Omental fat pad (tissue), 4 donors: ENCODE measurements at places on chromosomes 7 and 10. TPM values are rescaled to one million over a fixed set of nuclear protein-coding genes. Genes with fewer than 3 reads are reported as not detected.

ATOH7 gene
- not detected for total RNA-seq

CD36 gene
- total RNA-seq, result 2,312 TPM

KCNH2 gene
- total RNA-seq, result 0.12 TPM

CADPS2 gene
- total RNA-seq, result 15.3 TPM

LRRC18 gene
- total RNA-seq, result not detected

DNA sequence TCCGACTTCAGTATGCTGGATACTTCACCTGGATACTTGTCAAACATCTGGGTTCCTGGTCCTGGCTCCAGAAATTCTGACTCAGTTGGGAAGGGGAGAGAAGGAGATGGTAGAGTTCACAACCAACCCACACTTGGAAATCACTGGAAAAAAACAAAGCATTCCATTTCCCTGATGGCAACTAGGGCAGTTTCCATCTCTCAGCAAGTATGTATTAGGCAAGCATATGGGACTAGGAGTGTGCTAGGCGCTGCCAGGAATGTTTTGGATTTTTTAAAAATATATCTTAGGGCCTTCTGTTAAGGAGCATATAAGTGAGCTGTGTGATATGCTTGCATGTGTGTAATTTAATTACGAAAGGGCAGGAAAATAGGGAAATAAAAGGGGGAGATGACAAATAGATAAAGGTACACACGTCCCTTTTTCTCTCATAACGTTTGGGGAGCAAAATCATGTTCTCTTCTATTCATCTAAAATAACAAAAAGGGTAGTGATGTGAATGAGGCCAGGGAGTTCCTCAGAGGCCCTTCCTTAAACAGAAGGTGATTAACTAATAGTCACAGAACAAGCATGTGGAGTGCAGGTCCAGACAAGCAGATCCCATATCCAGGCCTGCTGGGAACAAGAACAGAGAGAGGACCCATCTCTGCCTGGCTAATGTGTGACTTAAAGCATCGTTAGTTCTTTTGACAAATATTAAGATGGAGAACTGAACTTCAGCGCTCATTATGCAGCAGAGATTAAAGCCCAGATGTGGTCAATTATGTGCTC, 64.5 kb upstream of the NFE2L3 start:
- DNase-seq, result no peak

- no peak for DNase-seq
These were observed 173.6 kb downstream of the ARHGAP12 start for GRCh38 chr10:31754803-31755624.

DNA sequence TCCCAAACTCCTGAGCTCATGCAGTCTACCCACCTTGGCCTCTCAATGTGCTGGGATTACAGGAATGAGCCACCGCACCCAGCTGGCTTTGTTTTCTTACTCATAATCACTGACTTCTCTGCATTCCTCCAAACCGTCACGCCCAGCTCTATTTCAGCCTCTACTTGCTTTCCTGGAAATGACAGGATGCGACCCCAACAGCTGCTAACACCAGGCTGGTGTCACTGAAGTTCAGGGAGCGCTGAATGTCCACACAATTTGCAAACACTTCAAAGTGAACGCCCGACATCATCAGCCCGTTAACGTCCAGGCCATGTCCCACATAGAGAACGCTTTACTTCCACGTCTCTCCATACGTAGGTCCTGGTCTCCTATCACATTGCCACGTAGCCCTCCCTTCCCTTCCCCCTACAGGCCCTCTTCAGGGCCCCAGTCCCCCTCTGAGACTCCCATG, 12.8 kb upstream of the PROSER2 start:
- no peak for DNase-seq

GRCh38 chr10:132096223-132096622, 30.5 kb downstream of the JAKMIP3 start:
- DNase-seq, result no peak

DNA sequence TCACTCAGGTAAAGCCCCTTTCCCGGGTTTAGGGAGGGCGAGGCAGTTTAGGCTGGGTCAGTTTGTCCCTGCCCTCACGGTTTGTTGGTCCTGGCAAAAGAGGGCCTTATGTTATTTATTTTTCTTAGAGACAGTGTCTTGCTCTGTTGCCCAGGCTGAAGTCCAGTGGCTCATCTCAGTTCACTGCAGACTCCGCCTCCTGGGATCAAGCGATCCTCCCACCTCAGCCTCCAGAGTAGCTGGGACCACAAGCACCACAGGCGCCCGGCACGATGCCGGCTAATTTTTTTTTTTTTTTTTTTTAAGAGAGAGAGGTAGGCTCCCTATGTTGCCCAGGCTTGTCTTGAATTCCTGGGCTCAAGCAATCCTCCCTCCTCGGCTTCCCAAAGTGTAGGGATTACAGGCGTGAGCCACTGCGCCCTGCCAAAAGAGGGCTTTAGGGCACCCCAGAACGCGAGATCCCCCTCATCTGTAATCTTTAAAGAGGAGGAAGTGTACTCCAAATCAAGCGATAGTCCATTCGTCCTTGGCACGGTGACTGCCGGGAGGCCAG, 626 bp upstream of the BMS1 start:
- DNase-seq, result no peak

DNA sequence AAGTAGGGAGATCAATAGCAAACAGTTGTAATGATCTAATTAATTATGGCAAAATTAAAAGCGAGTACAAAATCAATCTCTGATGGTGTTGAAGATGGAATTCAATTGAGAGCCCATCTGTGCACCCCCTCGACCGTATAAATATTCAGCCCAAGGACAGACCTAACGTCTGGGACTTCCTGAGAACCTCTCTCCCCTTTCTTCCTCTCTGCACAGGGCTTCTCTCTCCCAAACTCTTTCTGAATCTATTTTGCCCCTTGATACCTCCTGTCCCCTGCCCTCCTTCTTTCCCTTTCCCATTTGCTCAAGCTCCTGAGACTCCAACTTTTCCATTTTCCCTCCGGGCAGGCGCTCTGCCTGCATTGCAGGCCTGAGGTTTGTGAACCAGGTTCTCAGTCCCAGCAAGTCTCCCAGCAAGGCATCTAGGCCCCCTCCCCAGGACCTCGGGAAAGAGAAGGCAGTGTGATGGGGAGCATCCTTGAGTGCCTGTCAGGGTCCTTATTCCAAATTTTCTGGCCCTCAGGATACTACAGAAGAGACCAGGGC, 8.5 kb upstream of the PAX2 start:
- no peak for DNase-seq

GRCh38 chr7:105055084-105055483, 41.1 kb downstream of the KMT2E start:
- DNase-seq, result no peak

DNA sequence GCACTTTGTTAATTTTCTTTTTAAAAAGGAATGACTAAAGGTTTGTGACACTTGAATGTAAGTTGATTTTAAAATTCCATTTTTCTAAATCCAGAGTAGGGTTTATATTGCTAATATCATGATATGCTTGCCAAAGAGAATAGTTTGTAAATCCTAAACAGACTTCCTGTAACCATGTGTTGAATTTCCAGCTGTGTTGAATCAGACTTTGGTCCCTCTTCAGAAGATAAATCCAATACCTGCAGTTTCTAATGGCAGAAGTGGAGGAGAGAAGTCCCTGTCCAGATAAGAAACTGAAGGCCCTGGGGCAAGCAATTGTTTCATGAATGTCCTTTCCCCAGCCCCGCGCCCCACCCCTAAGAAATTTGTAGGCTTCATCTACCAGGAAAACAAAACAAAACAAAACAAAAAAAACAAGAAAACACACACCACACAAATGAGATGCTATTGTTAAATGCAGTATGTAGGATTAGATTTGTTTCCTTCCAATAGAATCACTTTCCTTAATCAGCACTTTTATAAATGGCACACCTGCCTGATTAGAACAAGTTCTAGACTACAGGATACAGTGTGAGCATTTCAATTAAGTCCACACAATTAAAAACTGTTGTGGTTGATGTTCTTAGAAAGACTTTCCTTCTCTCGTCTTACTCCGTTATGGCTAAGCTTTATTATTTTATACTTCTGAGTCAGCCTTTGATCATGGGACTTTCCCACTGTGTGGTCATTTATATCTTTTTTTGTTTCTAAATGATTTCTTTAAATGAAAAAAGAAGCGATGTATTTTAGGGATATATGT, 122.8 kb downstream of the KAT6B start:
- DNase-seq, result no peak

DNA sequence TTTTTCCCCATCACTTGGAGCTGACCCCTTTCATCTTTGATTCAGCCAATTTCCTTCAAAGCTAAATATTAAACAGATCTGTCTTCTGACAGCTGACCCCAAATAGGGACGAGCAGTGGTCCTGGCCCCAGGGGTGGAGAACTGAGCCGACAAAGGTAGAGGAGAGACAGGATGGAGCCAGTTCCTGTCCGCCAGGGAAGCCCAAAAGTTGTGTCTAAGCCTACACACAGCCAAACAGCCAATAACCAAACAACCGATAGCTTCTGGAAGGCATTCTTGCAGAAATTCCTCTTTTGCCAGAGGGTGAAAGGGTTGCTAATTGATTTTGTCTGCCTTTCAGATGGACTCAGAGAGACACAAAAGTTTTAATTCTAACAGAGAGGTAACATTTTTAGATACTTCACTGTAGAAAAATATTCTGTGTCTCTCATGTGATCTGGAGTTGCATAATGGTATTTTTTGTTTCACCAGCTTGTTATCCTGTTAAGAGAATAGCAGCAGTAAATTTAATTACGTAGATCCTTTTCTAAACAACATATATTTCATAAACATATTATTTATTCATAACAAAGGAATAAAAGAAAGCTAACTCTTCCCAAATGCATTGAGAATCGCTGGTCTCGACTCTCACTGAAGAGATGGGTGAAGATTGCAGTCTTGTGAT, 161.7 kb upstream of the LYZL1 start:
- no peak for DNase-seq

DNA sequence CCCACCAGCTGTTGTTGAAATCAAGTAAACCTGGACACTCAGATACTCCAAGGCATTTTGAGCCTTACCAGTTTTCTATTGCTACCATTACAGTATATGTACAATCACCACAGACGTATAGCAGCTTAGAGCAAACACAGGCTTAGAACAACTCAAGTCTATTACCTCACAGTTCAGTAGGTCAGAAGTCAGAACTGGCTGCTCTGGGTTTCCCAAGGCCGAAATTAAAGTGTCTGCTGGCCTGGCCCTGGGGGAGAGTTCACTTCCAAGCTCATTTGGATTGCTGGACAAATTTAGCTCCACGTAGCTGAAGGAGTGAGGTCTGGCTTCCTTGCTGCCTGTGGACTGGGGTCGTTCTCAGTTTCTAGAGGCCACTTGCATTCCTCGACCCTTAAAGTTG, 260.1 kb upstream of the LRRN3 start:
- no peak for DNase-seq

DNA sequence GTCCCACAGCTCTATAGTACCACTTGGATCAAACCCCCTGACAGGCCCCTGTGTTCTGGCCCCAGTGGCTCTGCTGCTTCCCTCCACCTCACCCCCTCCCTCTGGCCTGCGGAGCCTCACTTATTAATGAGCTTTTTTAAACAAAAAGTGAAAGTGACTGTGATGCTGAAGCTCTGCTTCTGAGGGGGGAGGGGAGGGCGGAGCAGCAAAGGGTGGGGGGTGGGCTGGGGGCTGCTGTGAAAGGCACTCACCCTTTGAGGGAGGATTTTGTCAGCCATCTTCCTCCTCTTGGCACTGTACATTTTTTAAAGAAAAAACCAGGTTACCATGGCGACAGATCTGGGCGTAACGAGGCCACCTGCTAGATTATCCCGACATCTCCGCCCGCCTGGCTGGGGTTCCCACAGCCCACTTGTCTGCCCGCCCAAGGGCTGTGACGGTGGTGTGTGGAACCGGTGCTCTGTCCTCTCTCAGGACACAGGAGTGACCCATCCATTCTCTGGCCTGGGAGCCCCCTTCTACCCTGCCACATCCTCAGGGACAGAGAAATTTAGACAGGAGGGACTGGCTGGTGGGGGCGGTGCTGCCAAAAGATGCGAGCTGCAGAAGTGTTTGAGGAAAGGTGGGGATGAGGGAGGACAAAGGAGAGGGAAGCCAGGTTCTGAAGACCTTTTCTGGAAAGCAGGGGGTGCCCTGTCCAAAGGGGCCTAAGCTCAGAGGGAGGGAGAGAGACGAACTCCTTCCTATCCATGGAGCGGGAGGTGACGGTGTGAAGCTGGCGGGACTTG, 4.9 kb downstream of the SMARCD3 start:
- no peak for DNase-seq

- no peak for DNase-seq
These were observed 150.3 kb downstream of the COL28A1 start for GRCh38 chr7:7385421-7385820.

- no peak for DNase-seq
These were observed 97.2 kb upstream of the GNA12 start for GRCh38 chr7:2941216-2941859.

- DNase-seq, result no peak
These were observed 161.0 kb downstream of the PLXNA4 start for GRCh38 chr7:132415259-132415658.
